Naive thymus-derived CD4-positive, alpha-beta T cell (primary cell): ENCODE measurements at places on chromosomes 6 and 20. TPM values are rescaled to one million over a fixed set of nuclear protein-coding genes. Genes with fewer than 3 reads are reported as not detected.
A peak's percentile ranks its signal among the peaks of the same experiment; 100 is the strongest.

The MAS1 gene
- total RNA-seq = not detected

The QRSL1 gene
- total RNA-seq = 8.0 TPM

The RAMACL gene
- total RNA-seq = 0.72 TPM

DNA sequence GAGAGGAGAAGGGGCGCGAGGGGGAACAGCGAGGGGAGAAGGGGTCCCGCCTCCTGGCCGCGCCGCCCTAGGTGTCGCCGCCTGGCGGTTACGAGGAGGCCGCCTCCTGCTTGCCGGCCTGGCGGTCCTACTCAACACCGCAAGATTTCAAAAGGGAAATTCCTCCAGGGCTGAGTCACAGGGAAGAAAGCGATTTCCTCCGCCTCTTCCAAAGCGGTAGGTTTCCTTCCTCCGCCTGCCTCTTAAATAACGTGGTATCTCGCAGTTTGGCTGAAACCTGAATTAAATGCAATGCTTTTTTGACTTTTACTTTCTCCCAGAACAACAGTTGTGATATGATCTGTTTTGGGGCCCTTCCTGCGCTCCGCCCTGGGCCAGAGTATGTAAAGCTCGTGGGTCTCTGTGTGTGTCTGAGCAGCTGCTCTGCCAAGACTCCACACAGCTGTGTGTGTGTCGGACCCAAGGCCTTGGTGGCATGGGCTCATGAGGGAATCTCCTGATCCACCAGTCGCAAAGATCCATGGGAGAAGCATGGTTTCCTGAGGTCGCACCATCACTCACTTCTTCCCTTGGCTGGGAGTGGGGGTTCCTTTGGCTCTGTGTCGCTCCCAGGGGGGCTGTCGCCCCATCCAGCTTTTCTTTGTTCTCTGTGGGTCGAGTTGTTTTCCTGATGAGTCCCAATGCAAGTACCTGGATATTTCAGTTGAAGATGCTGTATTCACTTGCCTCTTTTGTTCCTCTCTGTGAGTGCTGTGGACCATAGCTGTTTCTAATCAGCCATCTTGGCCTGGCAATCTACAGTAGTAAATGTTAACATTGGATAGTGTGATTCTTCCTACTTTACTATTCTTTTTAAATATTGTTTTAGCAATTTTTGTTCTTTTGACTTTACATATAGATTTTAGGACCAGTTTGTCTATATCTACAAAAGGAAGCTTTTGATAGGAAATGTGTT lies 31.6 kb upstream of the NOTCH4 start:
- H3K4me1 ChIP-seq = peaks cover 14% of the 10 kb centered on the region
- H3K27ac ChIP-seq = peak overlapping the region; percentile 47
- H3K36me3 ChIP-seq = no peaks in the 10 kb centered on the region
- H3K27me3 ChIP-seq = no peaks in the 10 kb centered on the region

DNA sequence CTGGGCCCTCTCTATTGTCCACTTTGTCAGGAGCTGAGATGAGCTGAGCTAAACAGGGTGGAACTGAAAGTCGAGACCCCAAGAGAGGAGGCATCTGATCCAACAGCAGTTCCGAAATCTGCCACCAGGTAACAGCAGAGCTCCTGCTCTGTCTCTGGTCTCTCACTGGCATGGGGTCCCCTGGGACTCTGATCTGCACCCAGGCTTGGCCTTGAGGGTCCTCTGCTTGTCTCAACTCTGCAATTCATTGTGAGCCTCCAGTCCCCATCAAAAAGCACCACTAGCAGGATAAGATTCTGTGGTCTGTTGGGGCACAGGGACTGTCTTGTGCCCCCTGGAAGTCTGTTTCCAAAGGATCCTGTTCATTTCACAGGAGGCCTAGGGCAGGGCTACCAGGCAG lies 62.5 kb upstream of the TOP1 start:
- no peak for DNase-seq
- no peak overlapping the region for H3K4me3 ChIP-seq
- no peak overlapping the region for H3K27ac ChIP-seq
- H3K27me3 ChIP-seq = no peaks in the 10 kb centered on the region
- H3K4me1 ChIP-seq = no peaks in the 10 kb centered on the region
- H3K36me3 ChIP-seq = no peaks in the 10 kb centered on the region

GRCh38 chr20:931401-931800 lies 15.3 kb upstream of the ANGPT4 start:
- H3K27ac ChIP-seq = no peak overlapping the region
- DNase-seq = no peak
- H3K36me3 ChIP-seq = no peaks in the 10 kb centered on the region
- H3K27me3 ChIP-seq = no peaks in the 10 kb centered on the region
- no peak overlapping the region for H3K4me3 ChIP-seq

DNA sequence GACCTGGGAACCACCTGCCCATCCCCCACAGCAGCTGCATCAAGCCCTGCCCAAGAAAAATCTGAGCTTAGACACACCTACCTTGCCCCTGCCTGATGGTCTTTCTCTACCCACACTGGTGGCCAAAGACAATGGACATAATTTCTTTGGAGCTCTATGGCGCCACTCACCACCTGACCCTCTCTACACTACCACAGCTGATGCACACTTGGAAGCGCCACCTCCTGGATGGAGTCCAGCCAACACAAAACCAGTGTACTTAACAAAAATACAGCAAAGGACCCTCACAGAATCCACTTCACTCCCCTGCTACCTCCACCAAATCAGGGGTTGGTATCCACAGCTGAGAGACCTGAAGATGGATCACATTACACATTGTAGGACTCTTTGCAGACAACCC lies 39.7 kb upstream of the CLVS2 start:
- H3K4me3 ChIP-seq = no peak overlapping the region
- no peak for DNase-seq
- H3K27me3 ChIP-seq = no peaks in the 10 kb centered on the region
- H3K36me3 ChIP-seq = no peaks in the 10 kb centered on the region

DNA sequence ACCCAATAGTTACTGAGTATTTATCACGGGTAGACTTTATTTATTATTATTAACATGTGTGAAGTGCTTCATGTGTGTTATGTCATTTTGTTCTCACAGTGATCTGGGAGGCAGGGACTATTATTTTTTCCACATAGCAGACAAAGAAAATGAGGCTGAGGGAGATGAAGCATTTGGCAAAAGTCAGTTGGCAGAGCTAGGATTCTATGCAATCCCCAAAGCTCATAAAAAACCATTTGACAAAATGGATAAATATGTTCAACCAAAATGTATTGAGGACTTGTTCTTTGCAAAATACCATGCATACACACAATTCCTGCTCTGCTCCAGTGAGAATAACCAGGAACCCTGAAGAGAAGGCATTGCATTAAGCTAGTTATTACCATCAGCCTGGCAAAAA lies 184.4 kb downstream of the HS3ST5 start:
- no peaks in the 10 kb centered on the region for H3K4me1 ChIP-seq
- no peak for DNase-seq
- H3K4me3 ChIP-seq = no peak overlapping the region
- H3K36me3 ChIP-seq = no peaks in the 10 kb centered on the region

DNA sequence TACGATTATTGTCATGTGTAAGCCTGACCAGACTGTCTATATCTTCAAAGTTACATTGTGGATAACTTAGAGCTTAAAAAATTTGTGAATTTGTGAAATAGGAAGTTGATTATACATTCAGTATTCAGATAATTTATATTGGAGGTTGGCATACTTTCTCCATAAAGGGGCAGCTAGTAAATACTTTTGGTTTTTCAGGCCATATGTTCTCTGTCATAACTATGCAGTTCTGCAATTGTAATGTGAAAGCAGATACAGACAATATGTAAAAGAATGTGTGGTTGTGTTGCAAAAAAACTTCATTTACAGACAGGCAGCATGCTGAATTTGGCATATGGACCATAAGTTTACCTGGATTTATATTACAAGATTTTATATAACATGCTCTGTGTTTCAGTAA lies 29.3 kb downstream of the HSF2 start:
- H3K4me3 ChIP-seq = no peak overlapping the region
- no peaks in the 10 kb centered on the region for H3K4me1 ChIP-seq
- H3K36me3 ChIP-seq = peaks cover 7% of the 10 kb centered on the region
- no peak for DNase-seq
- H3K27ac ChIP-seq = no peak overlapping the region

GRCh38 chr6:119079283-119079809 lies 882 bp upstream of the FAM184A start:
- peak overlapping the region; percentile 74 for H3K27ac ChIP-seq
- DNase-seq = no peak
- H3K36me3 ChIP-seq = no peaks in the 10 kb centered on the region
- H3K27me3 ChIP-seq = no peaks in the 10 kb centered on the region
- H3K4me1 ChIP-seq = peaks cover 5% of the 10 kb centered on the region
- H3K4me3 ChIP-seq = peak overlapping the region; percentile 77

DNA sequence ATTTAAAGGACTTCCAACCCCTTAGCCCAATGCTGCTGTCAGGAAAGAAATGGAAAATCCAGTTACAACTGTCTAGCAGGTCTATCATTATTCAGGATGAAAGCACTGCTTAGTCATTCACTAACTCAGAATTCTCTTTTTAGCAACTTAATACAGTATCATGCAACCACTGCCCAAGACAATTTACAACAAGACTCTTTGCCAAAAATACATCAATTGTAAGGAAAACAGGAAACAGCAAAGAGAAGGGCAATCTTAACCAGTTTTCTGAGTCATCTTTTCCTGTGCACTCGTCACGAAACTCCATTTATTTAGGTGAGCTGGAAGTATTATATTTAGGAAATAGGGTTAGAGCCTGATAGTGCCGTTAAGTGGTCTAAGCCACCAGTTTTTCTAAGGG lies 1197.7 kb upstream of the CITED2 start:
- no peaks in the 10 kb centered on the region for H3K27me3 ChIP-seq
- no peaks in the 10 kb centered on the region for H3K36me3 ChIP-seq

GRCh38 chr20:9460518-9460917 lies 53.9 kb upstream of the LAMP5 start:
- H3K4me1 ChIP-seq = no peaks in the 10 kb centered on the region
- no peak for DNase-seq
- no peaks in the 10 kb centered on the region for H3K27me3 ChIP-seq
- no peak overlapping the region for H3K27ac ChIP-seq
- no peak overlapping the region for H3K4me3 ChIP-seq
- no peaks in the 10 kb centered on the region for H3K36me3 ChIP-seq

DNA sequence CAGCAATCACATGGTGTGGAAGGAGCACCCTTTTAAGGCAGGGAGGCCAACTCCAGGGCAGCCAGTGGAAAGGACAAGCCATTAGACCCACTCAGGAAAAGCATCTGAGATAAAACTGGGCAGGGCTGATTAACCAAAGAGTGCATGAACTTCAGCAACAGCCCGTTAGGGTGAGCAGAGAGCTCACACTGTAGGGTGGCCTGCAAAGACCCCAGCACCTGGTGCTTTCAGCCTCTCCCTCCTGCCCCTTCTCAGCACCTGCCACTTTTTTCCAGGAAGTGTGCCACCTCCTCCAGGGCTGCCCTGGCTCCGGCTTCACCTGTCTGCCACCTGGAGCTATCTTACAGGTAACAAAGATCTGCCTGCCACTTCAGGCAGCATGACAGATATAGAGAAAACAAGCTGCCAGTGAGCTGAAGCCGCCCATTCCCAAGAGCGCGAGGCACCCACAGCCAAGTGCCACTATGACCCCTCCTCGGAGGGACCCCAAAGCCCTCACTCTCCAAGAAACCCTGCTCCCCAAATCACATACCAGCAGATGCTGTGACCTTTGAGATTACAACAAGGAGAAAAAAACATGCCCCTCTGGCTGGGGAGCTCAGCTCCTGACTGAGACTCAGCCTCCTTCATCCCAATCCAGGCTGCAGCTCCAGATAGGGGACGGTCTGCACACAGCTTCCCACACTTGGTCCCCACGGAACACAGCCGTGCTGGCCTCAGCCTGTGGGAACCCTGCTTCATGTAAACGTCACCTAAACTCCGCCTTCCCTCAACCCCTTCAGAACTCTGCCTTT lies 71.2 kb downstream of the ABHD12 start:
- no peaks in the 10 kb centered on the region for H3K27me3 ChIP-seq
- no peaks in the 10 kb centered on the region for H3K36me3 ChIP-seq
- no peak overlapping the region for H3K4me3 ChIP-seq
- no peaks in the 10 kb centered on the region for H3K4me1 ChIP-seq
- DNase-seq = no peak
- no peak overlapping the region for H3K27ac ChIP-seq
